ENCODE measurements at places on chromosomes 6 and 20.

GRCh38 chr6:3247255-3248146 lies 11.2 kb upstream of the PSMG4 start:
- DNase-seq, result peak; percentile 54

GRCh38 chr6:36997811-36998722 lies 7.4 kb upstream of the FGD2 start:
- DNase-seq, result peak; percentile 65

- DNase-seq, result no peak
Observed at GRCh38 chr20:4797275-4797674, 75.6 kb downstream of the PRND start.

GRCh38 chr6:54473328-54473727 lies 165.1 kb downstream of the TINAG start:
- no peak for DNase-seq

DNA sequence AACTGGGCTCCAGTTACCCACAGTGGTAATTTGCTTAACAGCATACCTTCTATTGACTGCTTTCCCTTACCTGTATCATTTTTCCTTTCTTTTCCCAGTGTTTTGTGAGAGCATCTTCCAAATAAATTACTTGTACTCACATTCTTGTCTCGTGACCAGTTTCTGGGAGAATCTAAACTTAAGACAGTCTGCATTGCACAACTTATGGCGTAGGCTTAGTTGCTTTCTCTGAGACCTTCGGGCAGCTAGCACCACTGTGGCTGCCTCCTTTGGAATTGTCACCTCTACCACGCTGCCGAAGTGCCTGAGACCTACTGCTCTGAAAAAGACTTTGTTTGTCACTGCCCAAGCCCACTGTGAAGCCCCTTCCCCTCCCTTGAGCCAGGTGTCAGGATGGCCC lies 188.1 kb upstream of the BMP2 start:
- DNase-seq, result no peak

GRCh38 chr6:43264599-43265145 lies 21.4 kb downstream of the TTBK1 start:
- DNase-seq, result no peak

- DNase-seq, result no peak
Observed at GRCh38 chr20:62355516-62355877, 11.6 kb downstream of the LAMA5 start.

- DNase-seq, result peak; percentile 50
Observed at GRCh38 chr6:113329942-113330635, 527.1 kb upstream of the MARCKS start.

GRCh38 chr6:33744895-33745546 lies 1.7 kb downstream of the IP6K3 start:
- DNase-seq, result peak; percentile 46

GRCh38 chr20:31719644-31720485 lies 2.8 kb downstream of the BCL2L1 start:
- peak; percentile 12 for DNase-seq

DNA sequence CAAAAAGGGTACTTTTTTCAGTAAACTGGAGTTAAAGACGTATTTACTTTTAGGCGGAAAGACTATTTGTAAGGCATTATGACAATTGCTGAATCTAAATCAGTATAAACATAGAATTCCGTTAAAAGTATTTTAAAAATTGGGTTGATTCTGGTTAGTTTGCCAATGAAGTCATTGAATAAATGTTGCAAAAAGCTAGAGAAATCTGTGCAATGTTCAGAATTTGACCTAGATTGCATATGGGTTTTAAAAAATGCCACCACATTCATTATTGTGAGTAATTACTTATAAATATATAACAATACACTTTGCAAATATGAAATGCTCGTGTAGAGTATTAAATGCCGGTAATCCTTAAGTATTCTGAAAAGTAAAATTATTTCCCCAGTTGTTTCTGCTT lies 116.5 kb upstream of the EEF1E1 start:
- DNase-seq, result no peak

GRCh38 chr6:16124198-16125180 lies 4.4 kb upstream of the MYLIP start:
- no peak for DNase-seq

- no peak for DNase-seq
Observed at GRCh38 chr20:376750-377149, 3.8 kb upstream of the TRIB3 start.

DNA sequence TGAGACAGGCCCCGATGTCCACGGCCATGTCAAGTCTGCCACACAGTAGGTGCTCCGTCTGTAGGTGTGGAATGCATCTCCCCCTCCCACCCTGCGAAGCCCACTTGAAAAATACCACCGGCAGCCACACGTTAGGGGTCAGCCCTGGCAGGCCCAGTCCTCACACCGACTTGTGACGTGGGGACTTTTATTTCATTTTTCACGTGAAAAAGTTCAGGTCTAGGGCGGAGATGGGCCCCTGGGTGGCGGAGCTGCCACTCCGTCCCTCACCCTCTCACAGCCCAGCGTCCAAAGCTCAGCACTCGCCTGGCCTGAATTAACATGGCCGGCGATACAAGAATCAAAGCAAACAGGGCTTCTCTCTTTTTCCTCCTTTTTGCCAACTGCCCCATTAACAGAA lies 3.8 kb upstream of the TUBB1 start:
- DNase-seq, result no peak

DNA sequence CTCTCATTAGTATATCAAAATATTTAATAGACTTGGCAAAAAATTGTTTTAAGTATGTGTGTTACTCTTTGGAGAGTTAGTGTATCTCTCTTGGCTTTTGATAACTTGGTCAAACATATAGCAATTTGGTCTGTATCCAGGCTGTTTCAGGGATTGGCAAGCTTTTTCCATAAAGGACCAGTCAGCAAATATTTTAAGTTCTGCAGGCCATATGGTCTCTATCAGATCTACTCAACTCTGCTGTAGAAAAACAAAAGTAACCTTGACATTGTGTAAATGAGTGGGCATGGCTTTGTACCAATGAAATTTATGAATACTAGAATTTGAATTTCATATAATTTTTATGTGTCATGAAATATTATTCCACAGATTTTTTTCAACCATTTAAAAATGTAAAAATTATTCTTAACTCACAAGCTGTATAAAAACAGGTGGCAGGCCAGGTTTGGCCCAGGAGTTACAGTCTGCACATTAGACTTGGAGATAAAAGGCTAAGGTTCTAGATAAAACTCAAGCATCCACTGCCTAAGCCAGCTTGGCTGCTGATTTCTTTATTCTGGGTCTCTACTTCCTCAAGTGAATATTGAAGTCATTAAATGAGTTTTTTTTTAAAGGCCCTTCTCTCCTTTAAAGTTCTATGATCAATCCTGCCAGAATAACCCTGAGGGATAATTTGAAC lies 13.7 kb downstream of the GSTA4 start:
- no peak for DNase-seq

- no peak for DNase-seq
Observed at GRCh38 chr6:151806757-151807512, 547 bp upstream of the ESR1 start.

GRCh38 chr6:162153120-162153519 lies 574.4 kb downstream of the PRKN start:
- no peak for DNase-seq

- no peak for DNase-seq
Observed at GRCh38 chr6:129242546-129242945, 359.6 kb downstream of the LAMA2 start.

GRCh38 chr20:5608442-5609161 lies 141.6 kb upstream of the SHLD1 start:
- DNase-seq, result peak; percentile 51

GRCh38 chr6:145051661-145052060 lies 683.7 kb downstream of the EPM2A start:
- DNase-seq, result no peak

DNA sequence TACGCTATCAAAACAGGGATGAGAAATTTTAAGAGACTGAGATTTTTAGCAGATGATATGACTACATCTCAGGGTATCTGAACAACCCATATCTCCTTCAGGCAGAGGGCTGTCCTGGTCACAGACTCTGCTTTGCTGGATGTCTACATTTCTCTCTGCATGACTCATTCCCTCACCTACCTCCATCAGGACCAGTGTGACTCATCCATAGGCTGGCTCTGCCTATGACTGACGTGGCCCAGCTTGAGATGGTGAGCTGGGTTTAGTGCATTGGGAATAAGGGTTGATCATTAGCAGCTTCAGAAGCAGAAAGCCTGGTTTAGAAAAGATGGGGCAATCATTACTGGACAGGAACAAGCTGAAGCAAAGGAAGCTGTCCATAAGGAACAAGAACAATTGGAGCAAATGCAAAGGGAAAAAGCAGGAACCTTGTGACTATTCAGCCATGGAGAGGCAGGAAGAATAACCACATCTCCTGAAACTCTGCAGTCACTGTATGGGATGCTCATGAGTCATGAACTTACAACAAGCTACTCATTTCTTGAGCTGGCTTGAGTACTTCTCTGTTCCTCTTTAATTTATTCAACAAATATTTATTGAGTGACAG lies 86.4 kb upstream of the CBLN4 start:
- no peak for DNase-seq

- DNase-seq, result peak; percentile 62
Observed at GRCh38 chr20:46128310-46129151, 10.4 kb downstream of the CD40 start.

- no peak for DNase-seq
Observed at GRCh38 chr20:37454636-37455385, 66.2 kb upstream of the NNAT start.

- peak; percentile 42 for DNase-seq
Observed at GRCh38 chr6:134178161-134179044, 126.0 kb upstream of the SLC2A12 start.

DNA sequence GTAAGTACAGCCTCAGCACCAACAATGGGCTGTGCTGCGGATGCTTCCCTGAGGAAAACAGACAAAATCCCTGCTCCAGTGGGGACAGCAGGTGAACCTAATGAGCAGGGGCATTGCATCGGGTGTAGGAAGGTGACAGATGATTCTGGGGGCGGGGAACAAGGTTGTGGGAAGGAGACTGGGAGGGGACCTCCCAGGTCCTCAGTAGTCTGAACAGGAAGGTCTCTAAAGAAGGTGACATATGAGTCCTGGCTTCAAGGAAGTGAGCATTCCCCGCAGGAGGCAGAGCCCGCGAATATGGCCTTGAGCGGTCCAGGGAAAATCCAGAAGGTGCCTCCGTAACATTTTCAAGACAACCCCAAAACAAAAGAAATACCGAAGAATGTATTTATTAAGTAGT lies 19.4 kb downstream of the ULBP1 start:
- DNase-seq, result no peak

DNA sequence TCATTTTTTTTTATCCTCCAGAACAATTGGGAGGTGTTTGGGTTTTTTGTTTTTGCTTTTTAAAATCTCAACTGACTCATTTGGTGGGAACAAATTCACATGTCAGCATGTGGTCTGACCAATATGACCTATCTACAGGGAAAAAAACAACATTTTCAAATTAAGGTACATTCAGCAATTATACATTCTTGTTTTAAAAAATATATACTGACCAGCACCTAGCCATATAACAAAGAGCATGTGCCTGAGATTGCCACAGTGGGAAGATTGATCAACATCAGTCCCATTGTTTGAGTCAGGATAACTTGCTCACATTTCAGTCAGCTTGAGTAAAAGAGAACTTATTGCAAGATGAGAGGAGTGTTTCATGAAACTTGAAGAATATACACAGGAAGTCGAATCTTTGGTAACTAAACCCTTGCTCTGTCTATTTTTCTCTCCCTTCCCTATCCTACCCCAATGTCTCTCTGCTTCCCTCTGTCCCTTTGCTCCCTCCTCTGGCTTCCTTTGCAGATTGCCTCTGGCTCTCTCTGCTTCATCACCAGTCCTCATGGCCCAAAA lies 163.2 kb upstream of the TAB2 start:
- no peak for DNase-seq

GRCh38 chr6:104019075-104019753 lies 840.5 kb downstream of the HACE1 start:
- no peak for DNase-seq

DNA sequence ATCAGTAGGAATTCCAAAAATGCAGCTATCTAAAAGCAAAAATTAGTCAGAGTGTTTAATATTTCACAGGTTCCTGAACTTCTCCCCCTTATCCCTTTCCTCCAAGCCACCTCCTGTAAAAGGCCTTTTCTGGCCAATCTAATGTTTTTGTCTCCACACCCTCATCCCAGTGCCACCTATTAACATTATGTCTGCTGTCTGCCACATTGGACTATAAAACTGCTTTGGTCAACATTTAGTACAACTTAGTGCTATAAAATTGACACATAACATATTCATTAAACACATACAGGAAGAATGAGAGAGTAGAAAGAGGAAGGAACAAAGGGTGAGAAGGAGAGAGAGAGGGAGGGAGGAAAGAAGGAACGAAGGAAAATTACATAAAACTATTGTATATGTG lies 47.7 kb downstream of the MMUT start:
- DNase-seq, result no peak

DNA sequence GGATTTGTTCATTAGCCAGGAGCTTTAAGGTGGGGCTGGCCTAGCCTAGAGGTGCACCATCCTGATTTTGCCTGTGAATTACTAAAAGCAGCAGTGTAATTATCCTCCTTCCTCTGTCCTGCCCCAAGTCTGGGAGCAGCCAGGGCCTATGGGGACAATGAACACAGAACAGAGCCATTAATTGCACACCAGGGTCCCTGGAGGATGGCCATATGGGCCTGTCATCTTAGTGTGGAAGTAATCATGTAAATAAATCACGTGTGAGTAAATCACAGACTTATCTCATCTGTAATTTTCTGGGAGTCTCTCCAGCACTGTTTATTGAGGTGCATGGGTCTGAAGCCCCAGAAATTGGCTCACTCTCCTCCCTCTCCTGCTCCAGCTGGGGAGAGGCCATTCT lies 176.3 kb downstream of the LRFN2 start:
- DNase-seq, result no peak

- DNase-seq, result no peak
Observed at GRCh38 chr6:117143647-117144046, 121.7 kb upstream of the VGLL2 start.

DNA sequence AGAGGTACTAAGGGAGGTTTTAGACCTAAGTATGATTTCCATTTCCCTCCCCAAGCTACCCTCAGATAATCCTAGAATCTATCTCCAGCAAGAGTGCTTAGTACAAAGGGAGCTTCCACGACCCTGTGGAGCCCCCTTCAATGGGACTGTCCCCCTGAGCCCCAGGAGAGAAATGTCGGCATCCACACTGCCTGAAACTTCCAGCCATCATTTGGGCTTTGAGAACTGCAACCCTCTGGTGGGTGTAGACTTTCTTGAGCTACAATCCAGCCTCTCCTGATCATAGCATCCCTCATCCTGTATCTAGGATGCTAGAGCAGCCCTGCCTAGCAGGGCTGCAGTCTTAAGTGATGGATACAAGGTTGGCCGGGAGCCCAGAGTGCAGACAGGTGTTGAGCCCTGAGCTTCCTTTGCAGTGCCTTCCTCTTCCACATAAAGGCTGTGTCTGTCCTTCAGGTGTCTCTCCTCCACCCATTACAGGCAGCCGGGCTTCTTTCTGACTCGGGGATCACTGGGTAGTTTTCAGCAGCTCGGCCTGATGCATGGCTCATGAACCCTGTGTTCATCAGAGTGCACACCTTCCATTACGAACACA lies 424.5 kb downstream of the PREX1 start:
- no peak for DNase-seq

All from NCI-H1092 treated with DMSO at 0.1 percent for 48 hours (cell line).